ENCODE measurements at places on chromosomes 3 and 15.

DNA sequence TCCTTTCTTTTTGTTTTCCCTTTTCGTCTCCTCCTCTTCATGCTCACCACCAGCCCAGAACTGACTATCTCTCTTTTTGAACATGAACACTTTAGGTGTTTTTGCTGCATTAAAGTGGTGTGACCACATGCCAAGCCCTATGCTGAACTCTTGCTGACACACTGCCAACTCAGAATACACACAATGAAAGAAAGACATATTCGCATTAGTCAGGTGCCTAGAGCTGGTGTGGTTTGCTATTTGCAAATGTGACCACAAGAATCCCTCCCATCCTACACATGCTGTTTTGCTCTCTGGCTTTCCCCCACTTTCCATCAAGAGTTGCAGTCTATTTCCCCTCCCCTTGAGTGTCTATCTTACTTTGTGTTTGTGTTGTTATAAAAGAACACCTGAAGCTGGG, 967.8 kb upstream of the CFAP20DC start:
- peak; percentile 75 for DNase-seq

DNA sequence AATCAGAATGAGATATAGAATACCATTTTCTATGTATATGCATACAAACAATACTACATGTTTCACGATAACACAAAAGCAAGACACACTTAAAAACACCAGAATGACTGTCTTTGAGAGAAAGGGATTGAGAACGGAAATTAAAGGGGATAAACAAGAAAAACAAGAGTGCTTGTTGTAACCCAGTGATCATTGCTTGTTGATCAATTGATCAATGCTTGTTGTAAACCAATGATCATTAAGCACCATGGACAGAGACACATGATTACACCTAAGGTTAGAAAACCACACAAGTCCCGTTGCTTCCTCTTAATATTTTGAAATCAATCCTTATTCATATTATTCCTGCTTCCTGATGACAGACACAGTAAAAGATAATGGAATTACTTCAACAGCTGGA, 1.1 kb upstream of the OR4F15 start:
- peak; percentile 23 for DNase-seq

DNA sequence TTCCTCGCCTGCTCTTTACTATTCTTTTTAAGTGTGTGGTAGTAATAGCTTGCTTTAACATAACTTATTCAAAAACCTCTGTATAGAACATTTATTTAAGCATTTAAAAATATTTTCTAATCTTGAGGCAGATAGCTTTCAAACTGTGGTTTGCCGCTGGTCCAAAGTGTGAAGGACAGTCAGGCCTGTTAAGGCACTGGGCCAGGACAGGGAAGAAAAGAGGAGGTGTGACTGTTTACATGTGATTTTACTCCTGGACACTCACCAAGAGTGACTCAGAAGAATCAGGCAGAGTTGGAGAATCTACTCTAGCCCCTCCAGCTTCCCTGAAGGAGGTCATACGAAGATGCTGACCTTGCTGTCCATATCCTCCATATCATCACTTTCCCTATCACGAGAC, 44.7 kb downstream of the CEP152 start:
- DNase-seq, result peak; percentile 29

DNA sequence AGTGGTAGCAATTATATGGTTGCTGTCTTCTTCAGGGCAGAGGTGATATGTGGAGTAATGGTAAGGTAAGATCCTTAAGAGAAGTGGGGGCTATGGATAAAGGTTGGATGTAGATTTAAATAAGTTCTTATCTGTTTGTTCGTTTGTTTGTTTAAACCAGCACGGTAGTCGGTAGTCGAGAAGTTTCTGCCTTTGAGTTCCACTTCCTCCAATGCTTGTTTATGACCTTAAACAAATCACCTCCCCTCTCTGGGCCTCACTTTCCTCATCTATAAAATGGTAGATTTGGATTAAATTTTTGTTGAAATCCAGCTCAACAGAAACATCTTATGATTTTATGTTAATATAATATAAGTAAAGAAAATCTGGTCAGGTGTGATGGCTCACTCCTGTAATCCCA, 11.8 kb downstream of the DAPK2 start:
- no peak for DNase-seq

DNA sequence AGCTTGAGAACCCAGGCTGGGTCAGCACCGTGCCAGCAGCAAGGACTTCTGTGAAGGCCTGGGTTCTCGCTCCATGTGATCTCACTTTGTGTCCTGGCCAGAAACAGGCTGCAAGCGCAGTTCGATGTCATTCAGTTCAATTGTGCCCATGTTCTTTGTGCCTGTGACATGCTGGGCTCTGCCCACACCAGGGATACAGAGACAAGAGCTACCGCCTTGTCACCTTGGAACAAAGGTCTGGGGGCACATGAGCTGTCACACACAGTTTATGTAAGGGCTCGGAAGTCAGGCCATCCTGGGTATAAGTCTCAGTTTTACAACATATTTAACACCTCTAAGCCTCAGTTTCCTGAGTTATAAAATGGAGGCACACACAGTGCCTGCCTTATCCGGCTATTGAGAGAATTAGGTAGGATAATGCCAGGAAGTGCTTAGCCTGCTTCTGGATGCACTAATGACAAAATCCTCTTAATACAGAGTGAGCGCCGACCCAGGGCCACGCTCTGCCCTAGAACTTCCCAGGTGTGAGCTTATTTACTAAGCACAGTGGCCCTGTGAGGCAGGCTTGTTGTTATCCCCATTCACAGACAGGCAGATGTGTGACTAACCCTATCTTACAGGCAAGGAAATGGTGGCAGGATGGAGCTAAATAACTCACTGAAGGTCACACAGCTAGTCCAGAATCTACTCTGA, 50.4 kb upstream of the LIMD1 start:
- DNase-seq, result no peak

- DNase-seq, result no peak
These were observed 31.3 kb downstream of the TRAK1 start for GRCh38 chr3:42122261-42123011.

DNA sequence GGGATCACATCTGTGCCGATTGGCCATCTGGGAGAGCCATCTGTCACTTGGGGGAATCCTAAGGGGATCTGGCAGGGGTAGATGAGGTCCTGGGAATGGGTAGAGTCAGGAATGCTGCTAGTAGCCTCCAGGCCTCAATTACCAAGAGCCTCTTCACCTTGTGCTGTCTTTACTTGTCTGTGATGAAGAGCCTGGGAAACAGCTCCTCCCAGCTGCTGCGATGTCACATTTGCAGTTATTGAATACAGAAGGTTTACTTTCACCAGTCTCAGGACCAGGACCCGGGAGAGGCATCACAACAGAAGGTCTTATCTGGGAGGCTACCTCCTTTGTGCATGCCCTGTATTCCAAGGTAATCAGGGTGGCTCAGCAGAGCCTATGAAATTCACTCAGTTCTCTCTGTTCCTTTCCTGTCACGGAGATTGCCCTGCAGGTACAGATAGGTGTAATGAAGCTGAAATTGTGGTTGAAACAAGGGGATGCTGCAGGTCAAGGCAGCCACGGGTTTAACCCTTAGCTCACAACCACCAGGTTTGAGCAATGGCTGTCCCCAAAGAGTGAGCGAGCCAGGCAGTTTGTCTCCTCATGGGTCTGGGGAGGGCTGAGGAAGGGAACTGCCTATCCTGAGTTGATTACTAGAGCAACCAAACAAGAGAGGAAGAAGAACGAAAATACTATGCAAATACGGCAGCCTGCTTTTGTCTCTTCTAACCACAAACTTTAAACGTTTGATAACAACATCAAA, 298.9 kb upstream of the RORA start:
- no peak for DNase-seq

DNA sequence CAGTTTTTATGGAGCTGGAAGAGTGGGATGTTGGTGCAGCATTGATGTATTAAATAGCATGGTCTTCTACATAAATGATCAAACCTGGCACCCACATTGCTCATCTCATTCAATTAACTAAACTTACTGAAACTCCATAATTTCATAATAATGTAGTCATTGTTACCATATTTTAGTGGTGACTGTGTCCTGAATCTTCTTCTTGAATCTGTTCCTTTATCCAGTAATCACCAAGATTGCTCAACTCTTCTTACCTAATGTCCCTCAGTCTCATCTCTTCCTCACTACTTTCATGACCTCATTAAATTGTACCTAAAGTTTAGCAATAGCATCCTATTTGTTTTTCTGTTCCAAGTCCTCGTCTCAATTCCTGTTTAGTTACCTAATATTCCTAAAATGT, 69.8 kb downstream of the FGF7 start:
- peak; percentile 33 for DNase-seq

GRCh38 chr3:21752749-21753347, 1.8 kb upstream of the ZNF385D start:
- DNase-seq, result peak; percentile 66
